ENCODE measurements at places on chromosomes 13 and 19.

- DNase-seq, result no peak
Observed at GRCh38 chr13:77299587-77299986, 27.3 kb downstream of the MYCBP2 start.

GRCh38 chr13:39561971-39562370 is 41.0 kb downstream of the LHFPL6 start:
- no peak for DNase-seq

GRCh38 chr19:2049741-2050348 is 1.2 kb downstream of the MKNK2 start:
- peak; percentile 77 for DNase-seq

DNA sequence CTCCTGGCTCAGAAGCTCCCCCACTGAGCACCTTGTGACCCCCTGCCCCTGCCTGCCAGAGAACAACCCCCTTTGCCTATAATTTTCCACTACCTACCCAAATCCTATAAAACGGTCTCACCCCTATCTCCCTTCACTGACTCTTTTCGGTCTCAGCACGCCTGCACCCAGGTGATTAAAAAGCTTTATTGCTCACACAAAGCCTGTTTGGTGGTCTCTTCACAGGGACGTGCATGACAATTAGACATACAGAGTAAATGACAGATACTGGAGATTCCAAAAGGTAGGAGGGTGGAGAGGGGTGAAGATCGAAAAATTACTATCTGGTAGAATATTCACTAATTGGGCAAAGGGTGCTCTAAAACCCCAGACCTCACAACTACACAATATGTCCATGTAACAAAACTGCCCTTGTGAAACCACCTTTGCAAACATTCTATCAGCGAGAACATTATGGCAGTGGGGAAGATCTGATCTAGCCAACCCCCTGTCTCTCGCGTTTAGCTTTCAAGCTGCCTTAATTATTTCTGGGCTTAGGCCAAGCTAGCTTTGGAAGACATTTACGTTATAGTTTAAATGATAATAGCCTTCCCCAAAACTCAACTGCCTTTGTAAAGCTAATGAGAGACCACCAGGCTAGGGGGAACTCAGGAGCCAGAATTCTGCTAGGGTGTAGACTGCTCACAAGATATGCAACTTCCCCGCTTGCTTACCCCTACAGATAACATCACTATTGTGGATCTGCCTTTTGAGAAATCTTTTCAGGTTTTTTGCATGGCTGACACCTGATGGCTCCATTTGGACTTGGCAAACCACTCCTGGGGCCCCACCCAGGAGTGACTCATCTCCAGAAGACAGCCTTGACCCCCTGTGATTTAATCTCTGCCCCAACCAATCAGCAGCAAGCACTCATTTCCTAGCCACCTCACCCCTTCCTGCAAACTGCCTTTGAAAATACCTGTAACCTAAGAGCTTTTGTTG is 1534.0 kb upstream of the SPRY2 start:
- no peak for DNase-seq

GRCh38 chr19:48674921-48675824 is 2.4 kb upstream of the NTN5 start:
- peak; percentile 85 for DNase-seq

DNA sequence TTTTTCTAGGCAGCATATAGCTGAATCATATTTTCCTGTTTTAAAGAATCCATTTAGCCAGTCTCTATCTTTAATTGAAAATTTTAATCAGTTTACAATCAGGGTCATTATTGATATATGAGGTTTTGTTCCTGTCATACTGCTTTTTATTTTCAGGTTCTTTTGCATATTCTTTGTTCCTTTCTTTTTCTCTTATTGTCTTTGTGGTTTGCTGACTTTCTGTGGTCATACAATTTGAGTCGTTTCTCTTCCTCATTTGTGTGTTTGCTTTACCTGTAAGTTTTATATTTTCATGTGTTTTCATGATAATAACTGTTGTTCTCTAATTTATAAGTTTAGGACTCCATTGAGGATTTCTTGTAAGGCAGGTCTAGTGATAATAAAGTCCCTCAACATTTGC is 812.6 kb downstream of the DACH1 start:
- DNase-seq, result no peak

- DNase-seq, result no peak
Observed at GRCh38 chr19:42267644-42268141, 1.4 kb upstream of the CIC start.

DNA sequence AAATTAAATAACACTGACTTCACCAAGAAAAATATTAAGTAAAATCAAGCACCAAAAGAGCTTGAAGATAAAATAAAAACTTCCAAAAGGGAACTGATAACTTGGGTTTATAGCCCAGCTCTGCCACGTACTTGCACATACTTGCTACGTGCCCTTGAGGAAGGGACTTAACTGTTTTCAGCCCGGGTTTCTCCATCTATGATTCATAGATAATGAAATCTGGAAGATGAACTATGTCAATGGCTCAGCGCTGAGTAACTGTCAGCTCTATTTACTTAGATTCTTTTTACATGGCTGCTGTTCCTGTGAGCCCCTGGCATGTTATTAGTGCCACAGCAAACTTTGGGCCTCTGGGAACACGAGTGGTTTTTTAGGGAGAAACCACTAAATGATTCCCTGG is 9.6 kb upstream of the ZC3H13 start:
- DNase-seq, result no peak

- DNase-seq, result no peak
Observed at GRCh38 chr13:113553511-113554332, 30.8 kb upstream of the TFDP1 start.

- no peak for DNase-seq
Observed at GRCh38 chr13:113365583-113365970, 1.6 kb upstream of the GRTP1 start.

GRCh38 chr13:102152790-102153189 is 249.1 kb downstream of the FGF14 start:
- no peak for DNase-seq

- no peak for DNase-seq
Observed at GRCh38 chr19:16096280-16096855, 15.3 kb upstream of the RAB8A start.

GRCh38 chr19:2546128-2547032 is 70.5 kb downstream of the GADD45B start:
- DNase-seq, result no peak

- no peak for DNase-seq
Observed at GRCh38 chr19:43694553-43694952, 21.3 kb upstream of the IRGC start.

DNA sequence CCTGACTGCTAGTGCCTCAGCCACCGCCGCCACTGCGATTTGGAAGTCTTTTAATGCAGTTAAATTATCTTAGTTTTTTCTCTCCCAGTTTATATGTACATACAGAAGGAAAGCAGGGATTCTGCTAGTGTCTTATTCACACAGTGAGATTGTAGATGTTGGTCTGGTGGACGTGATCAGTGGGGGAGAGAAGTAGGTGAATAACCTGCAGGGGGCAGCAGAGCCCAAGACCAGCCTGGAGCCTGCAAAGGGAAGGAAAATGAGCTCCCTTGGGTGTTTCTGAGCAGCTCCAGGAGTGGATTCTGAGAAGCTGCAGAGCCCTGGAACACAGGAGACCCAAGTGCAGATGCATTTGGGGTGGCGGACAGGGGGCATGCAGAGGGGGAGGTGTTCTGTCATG is 26.3 kb downstream of the ZNF844 start:
- DNase-seq, result peak; percentile 19

DNA sequence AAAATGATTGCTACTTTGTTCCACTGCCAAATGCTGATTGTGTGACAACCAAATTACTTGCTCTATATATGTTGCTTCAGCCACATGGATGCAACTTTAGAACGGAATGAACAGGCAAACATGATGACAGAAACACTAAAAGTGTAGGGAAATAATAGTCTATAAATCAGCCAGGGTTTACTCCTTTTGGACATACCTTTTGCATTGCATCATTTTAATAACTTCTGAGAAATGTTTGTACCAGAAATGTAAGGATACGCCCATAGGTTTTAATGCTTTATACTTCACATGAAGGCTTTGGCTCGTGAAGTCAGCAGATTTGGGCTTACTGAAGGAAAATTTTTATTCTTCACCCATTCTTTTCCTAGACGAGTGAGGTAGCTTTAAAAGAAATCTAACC is 141.0 kb downstream of the POSTN start:
- no peak for DNase-seq

- peak; percentile 21 for DNase-seq
Observed at GRCh38 chr19:51777570-51778462, 16.8 kb downstream of the FPR2 start.

- DNase-seq, result no peak
Observed at GRCh38 chr19:44539236-44539826, 9.9 kb upstream of the CEACAM20 start.

GRCh38 chr13:112877066-112877465 is 91.9 kb upstream of the MCF2L start:
- no peak for DNase-seq

GRCh38 chr13:87376081-87376480 is 295.1 kb upstream of the SLITRK5 start:
- peak; percentile 17 for DNase-seq

- DNase-seq, result no peak
Observed at GRCh38 chr13:70424428-70424827, 316.2 kb upstream of the KLHL1 start.

GRCh38 chr13:37775871-37776270 is 93.7 kb downstream of the TRPC4 start:
- no peak for DNase-seq

DNA sequence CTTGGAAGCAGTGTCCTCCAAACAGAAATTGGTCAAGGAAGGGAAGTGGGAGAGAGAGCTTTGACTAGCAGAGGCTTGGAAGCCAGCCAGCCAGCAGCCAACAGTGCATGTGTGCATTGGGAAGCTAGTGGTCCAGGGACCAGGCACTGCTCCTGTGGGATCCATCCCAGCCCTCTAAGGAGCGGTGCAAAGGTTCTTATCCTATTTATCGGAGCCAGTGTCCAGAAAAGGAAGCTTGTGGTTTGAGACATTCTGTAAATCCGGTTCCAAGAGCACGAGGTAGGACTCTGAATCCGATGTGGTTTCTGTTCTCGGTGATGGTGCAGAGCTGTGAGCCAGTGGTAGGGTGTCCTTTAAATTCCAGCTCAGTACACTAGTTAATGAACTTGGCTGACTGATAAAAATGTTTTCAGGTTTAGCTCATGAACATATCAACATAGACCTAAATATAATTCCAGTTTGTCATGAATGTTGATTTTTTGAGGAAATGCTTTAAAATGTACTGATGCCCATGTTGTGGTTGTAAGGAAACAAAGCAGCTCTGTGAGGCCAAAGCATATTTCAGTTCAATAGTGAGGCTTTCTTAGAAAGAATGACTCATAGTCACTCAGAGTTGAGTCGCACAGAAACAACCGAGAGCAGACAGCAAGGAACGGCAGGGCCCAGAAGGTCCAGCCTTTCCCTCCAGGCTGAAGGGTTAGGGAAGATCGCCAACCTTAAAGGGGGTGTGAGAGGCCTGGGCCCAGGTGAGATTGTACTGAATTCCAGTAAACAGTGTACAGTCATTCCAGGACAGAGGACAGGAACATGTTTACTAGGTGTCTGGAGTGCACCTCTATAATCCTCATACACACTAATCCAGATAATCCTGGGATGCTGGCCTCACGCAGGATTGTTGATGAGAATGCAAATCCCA is 21.5 kb upstream of the GARRE1 start:
- DNase-seq, result peak; percentile 89

GRCh38 chr19:1169921-1170885 is 3.9 kb downstream of the SBNO2 start:
- DNase-seq, result peak; percentile 70

DNA sequence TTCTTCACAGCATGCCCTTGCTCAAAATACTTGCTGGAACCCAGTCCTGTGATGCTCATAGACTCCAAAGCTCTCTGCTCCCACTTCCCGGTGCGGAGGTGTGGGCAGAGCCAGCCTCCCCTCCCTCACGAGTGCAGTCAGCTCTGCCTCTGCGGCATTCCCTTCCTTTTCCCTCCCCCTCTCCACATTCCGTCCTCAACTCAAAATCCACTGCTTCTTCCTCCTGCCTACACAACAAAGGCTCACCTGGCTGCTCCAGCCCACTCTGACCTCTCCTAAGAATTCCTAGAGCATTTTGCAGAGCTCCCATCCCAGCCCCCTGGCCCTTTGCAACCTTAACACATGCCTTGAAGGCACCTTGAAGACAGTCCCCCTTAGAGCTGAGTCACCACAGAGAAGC is 527.9 kb downstream of the MYO16 start:
- no peak for DNase-seq

DNA sequence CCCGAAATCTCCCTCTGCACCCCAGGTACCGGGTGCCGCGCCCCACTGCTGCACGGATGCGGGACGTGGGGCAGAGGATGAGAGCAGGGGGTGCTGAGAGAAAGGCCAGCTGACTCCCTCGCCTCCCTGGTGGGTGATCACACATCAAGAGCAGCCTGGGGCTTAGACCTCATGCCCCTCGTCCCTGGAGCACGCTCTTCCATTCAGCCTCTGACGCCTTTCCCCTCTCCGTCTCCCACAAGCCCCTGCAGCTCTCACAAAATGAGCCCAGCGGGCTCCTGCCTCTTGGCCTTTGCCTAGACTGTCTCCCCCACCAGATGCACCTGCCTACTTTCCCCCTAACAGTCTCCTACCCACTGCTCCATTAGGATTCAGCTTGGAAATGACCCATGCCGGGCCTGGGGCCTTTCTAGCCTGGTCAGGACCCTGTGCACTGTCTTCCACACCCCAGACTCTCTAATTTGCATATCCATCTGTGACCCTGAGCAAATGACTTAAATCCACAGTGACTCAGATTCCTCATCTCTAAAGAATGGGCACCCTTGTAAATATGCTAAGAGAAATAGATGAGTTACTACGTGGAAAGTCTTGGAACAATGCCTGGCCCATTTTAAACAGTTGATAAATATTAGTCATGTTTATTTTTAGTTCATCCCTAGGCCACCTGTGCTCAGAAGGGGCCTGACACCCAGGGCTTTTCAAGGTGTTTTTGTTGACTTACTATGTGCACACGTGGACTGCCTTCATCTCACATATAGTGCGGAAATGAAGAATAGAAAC is 582 bp upstream of the PTPRH start:
- DNase-seq, result peak; percentile 91

GRCh38 chr13:69204620-69205019 is 903.0 kb upstream of the ATXN8OS start:
- no peak for DNase-seq

GRCh38 chr13:48576448-48577010 is 43.6 kb upstream of the RCBTB2 start:
- no peak for DNase-seq

DNA sequence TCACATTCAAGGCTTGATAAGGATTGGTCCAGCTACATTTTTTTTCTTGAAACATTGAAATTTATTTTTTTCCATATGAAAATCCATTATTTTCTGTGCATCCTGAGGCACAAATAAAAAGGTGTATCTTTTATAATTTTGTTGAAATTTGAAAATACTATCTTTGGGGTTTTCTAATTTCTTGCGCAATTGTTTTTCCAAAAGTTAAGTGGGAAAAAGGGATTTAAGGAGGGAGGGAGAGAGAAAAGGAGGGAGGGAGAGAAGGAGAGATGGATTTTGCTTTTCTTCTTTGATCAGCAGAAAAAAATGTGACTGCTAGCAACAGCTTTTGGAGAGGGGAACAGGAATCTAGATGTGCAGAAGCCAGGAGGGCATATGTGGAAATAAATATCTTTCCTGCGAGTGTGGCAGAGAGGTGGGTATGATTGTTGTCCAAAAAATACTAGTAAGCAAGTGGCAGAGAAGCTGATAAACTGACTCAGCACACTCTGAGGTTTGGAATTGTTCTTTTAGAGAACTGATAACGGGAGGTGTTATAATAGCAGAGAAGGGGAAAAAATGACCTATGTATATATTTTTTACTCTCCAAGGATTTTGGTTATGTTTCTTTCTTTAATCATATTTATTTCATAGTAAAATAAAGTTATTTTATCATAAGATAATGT is 61.2 kb upstream of the EDNRB start:
- no peak for DNase-seq
